T-helper 1 cell (primary cell): ENCODE measurements at places on chromosomes 2 and 18.

GRCh38 chr2:54372361-54372760 lies 83.8 kb upstream of the SPTBN1 start:
- no peak for DNase-seq

GRCh38 chr18:57043241-57043640 lies 103.6 kb upstream of the BOD1L2 start:
- no peak for DNase-seq

DNA sequence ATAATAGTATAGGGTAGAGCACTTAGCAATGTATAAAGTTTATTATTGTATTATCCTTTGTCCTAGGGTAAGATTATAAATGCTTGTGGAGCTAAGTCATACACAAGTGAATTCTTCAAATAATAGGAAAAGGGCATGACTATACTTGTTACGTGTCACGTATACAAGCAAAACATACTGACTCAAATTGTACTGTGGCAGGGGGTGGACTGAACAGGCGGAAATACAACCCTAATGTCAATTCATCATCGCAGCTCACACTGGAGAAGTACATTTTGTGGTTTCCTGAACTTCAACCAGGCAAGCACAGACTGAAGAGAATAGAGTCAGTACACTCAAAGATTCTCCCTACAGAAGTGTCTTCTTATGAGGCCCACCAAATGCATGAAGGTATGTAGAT lies 201.0 kb downstream of the MBD2 start:
- no peak for DNase-seq

DNA sequence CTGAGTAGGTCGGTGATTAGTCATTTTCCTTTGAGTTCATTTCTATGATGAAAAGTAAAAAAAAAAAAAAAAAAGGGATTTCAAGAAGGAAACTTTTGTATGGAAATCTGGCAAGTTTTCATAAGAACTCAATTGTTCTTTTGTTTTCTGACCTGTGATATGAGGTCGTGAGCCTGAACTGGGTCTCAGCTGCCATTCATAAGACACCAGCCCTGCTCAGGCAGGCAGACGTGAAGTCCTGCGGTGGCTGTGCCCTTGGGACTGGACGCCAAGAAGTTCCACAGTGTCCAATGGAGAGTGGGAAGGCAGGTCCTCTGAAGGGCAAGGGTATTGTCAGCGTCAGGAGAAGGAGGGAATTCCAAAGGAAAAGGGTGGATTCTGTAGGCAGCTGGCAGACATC lies 183.9 kb downstream of the NCK2 start:
- no peak for DNase-seq

DNA sequence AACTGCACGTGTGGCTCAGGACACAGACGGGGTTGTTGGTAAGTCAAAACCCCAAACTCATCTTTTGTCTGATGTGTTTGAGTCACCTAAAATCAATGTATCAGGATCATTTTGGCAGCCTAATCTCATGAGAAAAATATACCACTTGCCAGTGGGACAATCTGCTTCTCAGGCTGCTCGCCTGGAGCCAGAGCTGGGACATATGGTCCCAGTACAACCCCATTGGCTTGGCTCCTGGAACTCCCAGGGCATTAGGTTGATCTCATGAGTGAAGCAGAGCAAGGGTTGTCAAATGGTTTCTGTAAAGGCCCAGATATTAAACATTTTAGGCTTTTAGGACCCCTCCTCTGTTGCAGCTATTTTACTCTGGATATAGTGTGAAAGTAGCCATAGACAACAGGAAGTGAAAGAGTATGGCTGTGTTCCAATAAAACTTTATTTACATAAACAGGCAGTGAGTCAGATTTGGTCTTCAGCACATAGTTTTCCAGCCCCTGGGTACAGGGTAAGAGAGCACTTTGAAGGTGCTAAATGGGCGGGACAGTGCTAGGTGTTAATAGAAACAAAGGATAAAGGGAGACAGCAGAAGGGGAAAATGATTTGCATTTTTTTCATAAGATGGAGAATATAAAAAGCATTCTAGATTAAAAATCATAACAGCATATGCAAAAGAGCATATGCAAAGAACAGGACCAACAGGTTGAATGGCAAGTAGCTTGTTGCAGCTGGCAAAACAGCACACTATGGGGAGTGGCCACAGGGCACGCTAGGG lies 290.8 kb downstream of the KCNS3 start:
- DNase-seq = no peak

- DNase-seq = no peak
Measured at GRCh38 chr2:26461601-26462023, 16.3 kb downstream of the OTOF start.

DNA sequence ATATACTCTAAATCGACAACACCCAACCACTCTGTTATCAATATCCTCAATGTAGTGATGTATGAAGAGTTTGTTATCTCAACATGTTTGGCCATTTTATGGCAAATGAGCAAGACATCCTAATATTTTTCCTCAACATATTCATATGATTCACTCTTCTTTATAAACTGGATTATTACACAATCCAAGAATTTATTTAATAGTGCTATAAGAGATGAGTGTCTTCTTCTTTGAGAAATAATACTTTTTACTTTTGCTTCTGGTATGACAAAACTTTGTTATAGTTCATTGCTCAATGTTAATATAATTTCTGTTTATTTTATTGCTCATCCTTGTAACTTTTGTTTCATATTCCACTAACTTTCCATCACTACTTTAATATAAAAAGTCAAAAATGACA lies 44.3 kb downstream of the SCN9A start:
- DNase-seq = no peak

- no peak for DNase-seq
Measured at GRCh38 chr2:208595386-208596275, 189.0 kb downstream of the PTH2R start.

- DNase-seq = no peak
Measured at GRCh38 chr2:72142570-72143440, 4.9 kb downstream of the CYP26B1 start.

GRCh38 chr18:31268985-31269406 lies 49.0 kb upstream of the DSG1 start:
- no peak for DNase-seq

- peak; percentile 2 for DNase-seq
Measured at GRCh38 chr2:45237850-45238542, 228.7 kb upstream of the SIX2 start.

DNA sequence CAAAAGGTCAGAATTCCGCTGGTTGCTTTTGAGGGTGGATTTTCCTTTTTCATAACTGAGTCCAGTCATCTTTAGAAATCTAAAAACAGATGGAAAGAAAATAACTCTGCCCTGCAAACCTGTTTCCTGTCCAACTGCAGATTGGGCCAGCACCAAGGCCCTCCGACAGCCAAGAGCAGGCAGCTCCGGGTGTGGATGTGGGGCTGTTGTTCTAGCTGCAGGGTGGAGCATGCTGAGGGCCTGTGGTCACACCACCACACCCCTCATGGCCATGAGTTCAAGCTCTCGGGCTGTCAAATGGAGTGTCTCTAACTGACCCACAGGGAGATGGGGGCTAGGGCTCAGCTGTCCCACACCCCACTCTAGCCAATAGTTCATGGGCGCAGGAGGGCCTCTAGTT lies 69.3 kb upstream of the BZW1 start:
- no peak for DNase-seq

DNA sequence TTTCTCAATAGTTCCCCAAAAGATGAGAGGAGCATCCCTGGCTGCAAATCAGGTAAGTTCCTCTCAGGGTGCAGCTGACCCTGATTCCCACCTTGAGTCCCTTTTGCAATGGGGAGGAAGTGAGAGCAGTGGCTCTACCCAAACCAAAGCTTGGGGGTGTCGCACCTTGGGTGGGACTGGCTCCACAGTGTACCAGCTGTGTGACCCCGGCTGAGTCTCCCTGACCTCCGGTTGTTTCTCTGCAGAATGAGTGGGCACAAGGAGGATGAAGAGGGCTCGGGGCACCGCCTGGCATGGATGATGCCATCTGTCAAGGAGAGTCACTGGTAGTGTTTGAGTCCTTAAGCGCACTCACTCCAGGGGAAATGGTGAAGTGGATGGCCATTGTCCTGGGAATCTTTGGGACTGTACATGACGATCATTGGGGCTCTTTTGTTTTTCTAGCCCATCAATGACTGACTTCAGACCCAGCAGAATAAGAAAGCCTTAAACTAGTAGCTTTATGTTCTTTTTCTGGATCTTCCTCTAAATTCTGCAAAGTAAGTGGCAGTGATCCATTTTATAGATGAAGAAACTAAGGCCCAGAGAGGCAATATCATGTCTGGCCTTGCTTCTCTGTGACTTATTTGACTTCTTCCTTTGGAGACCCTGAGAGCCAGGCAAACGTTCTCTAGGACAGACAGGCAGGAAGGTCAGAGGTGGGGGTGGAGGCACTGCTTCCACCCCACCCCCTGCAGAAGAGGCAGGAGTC lies 106.3 kb upstream of the ST3GAL5 start:
- no peak for DNase-seq

GRCh38 chr18:35458677-35459441 lies 38.9 kb downstream of the INO80C start:
- no peak for DNase-seq

- DNase-seq = no peak
Measured at GRCh38 chr2:224157655-224158054, 118.6 kb upstream of the SERPINE2 start.

- DNase-seq = no peak
Measured at GRCh38 chr2:75523313-75524275, 37.1 kb downstream of the EVA1A start.

DNA sequence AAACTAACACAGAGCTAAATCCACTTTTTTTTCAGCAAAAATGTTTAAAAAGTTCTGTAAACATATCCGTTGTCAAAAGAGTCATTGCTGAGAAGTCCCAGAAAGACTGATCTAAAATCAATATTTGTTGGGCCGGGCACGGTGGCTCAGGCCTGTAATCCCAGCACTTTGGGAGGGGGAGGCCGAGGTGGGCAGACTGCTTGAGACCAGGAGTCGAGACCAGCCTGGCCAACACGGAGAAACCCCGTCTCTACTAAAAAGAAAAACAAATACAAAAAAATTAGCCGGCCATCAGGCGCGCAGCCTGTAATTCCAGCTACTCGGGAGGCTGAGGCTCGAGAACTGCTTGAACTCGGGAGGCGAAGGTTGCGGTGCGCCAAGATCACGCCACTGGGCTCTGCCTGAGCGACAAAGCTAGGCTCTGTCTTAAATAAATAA lies 1.4 kb downstream of the OLA1 start:
- no peak for DNase-seq

- DNase-seq = no peak
Measured at GRCh38 chr18:26422472-26423162, 125.7 kb downstream of the KCTD1 start.

DNA sequence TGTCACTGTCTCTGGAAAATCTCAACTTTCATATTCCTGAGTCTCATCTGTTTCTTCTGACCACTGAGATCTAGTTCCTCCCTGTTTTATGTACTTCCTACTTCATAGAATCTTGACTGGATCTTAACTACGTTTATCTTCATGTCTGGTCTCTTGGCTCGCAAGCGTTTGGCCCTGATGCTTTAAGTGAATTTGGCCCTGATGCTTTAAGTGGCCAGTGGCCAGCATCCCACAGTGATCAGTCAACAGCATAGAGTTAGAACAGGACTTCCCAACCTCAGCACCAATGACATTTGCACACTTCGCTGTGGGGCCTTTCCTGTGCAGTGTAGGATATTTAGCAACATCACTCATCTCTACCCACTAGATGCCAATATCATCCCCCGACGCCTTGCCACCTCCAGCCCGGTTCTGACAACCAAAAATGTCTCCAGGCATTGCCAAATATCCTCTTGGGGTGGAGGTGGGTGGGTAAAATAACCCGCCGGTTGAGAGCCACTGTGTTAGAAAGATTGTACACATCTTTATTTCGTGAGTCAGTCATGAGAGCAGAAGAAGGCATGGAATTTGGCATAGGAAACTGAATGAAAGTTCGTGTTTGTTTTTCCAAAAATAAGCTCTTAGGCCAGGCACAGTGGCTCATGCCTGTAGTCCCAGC lies 12.2 kb downstream of the TM4SF20 start:
- DNase-seq = no peak

DNA sequence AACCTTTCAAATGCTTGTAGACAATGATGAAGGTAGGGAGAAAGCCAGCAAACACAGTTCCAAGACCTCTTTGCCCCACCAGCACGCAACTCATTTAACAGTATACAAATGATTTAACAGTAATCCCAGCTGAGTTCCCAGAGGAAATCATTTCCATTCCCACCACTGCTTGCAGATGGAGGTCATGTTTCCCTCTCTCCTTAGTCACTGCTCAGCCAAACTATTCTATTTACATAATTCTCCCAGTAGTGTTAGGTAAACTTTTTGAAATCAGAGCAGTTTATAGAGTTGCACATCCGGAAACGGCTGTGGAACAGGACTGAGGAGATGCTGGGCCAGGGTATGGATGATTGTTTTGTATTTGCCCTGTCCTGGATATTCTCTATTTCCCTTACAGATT lies 328.5 kb downstream of the FIGN start:
- DNase-seq = no peak

- no peak for DNase-seq
Measured at GRCh38 chr2:31138037-31138962, at the start of gene GALNT14. Gene GALNT14 (minus strand): TSS chr2:31138440. CDS start chr2:31138086, 354 bp downstream.
